ENCODE measurements at places on chromosomes 2 and 18. TPM values are rescaled to one million over a fixed set of nuclear protein-coding genes. Genes with fewer than 3 reads are reported as not detected.

The KCNE4 gene
- total RNA-seq: 0.33 TPM

The LOXL3 gene
- 1.6 TPM for total RNA-seq

The ST8SIA5 gene
- 0.05 TPM for total RNA-seq

The TLX2 gene
- total RNA-seq: not detected

The TMEM178A gene
- 0.56 TPM for total RNA-seq

The THSD7B gene
- total RNA-seq: 0.75 TPM

The HAAO gene
- 17.4 TPM for total RNA-seq

The PDE6D gene
- total RNA-seq: 6.6 TPM

The SEPTIN10 gene
- total RNA-seq: 19.8 TPM

The INO80B gene
- 7.0 TPM for total RNA-seq

The SERPINB10 gene
- total RNA-seq: 4.6 TPM

The HS1BP3 gene
- total RNA-seq: 14.1 TPM

The TDRD15 gene
- total RNA-seq: 0.75 TPM

The TSGA10 gene
- total RNA-seq: 4.4 TPM

The AOX1 gene
- 1,131 TPM for total RNA-seq

The SLC35G4 gene
- total RNA-seq: not detected

The SULT1C4 gene
- 12.8 TPM for total RNA-seq

The ACADL gene
- 1.9 TPM for total RNA-seq

The ERICH2 gene
- total RNA-seq: 0.42 TPM

The CCDC121 gene
- total RNA-seq: 1.6 TPM

The OR6B2 gene
- not detected for total RNA-seq

The ABCG8 gene
- total RNA-seq: 81.2 TPM

The CRYGC gene
- total RNA-seq: not detected

The SSB gene
- 49.2 TPM for total RNA-seq

The MOGAT1 gene
- not detected for total RNA-seq

The SCN2A gene
- total RNA-seq: 0.33 TPM

The ARMC9 gene
- 2.3 TPM for total RNA-seq

The COPS7B gene
- total RNA-seq: 8.7 TPM

The SP140L gene
- total RNA-seq: 21.5 TPM

The VWA3B gene
- total RNA-seq: not detected

The C2orf72 gene
- 141 TPM for total RNA-seq

The TNFRSF11A gene
- total RNA-seq: 1.3 TPM

The MLPH gene
- 1.6 TPM for total RNA-seq

The CFLAR gene
- 34.0 TPM for total RNA-seq

The TNS1 gene
- total RNA-seq: 91.6 TPM

The CCT4 gene
- 65.2 TPM for total RNA-seq

The EFHD1 gene
- total RNA-seq: 3.3 TPM

The GYPC gene
- total RNA-seq: 419 TPM

The MBP gene
- 23.3 TPM for total RNA-seq

The GPR45 gene
- total RNA-seq: not detected

The SCN3A gene
- total RNA-seq: 1.0 TPM

The EN1 gene
- total RNA-seq: not detected

The CTNNA2 gene
- total RNA-seq: 0.05 TPM

The DYSF gene
- 15.1 TPM for total RNA-seq

The CHRND gene
- not detected for total RNA-seq

The DOK6 gene
- total RNA-seq: 1.0 TPM

The TBR1 gene
- under 0.01 TPM for total RNA-seq

The RAX gene
- not detected for total RNA-seq

The ZNF521 gene
- total RNA-seq: 2.3 TPM

The RIF1 gene
- 15.3 TPM for total RNA-seq
